ENCODE measurements at places on chromosomes 2 and 18.

DNA sequence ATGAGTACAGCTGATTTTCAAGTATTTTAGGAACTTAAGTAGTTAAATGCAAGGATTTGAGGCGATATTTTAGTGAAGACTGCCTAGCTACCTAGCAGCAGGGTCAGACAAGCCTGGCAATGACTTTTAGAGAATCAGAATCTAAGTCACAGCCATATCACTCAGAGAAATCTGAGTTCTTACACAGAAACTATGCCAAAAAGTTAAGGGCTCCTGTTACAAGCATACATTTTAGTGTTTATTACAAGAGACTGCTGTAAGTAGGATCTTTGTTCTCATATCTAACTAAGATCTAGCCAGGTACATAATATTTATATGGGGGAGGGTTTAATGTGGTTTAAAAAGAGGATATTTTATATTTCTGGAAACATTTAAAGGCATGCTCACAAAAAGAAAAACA is 37.5 kb downstream of the MAP4K3 start:
- no peak for DNase-seq

DNA sequence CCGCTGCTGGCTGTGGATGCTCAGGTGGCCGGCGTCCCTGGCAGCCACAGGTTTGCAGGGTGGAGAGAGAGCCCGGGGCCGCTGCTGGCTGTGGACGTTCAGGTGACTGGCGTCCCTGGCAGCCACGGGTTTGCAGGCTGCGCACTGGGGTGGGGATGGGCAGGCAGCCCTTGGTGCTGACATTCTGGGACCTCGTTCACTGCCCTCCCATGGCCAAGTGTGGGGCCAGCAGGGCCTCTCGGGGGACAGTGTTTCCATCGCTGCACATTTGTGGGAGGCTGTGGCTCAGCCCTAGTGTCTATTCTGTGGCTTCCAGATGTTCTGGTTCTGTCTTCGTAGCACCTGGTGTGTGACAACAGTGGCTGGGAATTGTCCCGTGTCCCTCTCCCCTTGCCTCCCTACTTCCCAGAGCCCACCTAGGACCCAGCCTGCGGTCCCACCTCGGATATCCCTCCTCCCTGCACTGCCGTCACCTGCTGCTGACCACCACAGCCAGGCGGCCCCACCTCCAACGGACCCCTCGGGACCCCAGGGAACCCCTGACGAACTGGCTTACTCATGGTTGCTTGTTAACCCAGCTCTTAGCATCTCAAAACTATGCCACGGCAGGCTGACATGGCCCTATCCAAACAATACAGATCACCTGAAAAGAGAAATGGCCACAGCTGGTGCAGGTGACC is 915 bp downstream of the CROCC2 start:
- DNase-seq, result no peak

DNA sequence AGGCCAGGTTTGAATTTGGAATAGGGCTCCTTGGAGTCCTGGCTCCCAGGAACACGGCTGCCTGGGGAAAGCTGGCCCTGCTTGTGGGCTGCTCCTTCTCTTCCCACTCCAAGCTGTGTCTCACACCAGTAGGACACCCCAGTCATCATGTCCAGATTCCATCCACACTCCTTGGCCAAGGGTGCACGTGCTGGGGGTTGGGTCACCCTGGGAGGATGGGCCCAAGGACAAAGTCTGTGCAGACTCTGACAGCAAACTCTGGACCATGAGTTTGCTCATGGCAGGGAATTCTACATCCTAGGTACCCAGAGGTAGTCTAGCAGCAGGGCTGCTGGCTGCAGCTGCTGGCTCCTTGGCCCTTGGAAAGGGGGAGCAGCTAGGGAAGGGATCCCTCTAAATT is 102.4 kb upstream of the EPAS1 start:
- no peak for DNase-seq

DNA sequence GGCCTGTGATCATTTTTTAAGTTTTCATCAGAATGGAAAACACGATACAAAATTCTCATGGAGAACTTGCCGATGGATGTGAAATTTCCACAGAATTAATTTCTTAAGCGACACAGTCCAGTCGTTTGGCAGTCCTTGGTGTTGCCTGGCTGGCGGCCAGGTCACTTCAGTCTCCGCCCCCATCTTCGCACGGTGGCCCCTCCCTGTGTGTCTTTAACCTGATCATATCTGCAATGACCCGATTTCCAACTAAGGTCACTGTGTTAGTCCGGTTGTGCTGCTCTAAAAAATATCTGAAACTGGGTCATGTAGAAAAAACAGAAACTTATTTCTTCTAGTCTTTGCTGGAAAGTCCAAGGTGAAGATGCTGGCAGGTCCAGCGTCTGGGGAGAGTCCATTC is 44.5 kb upstream of the COPS8 start:
- no peak for DNase-seq

- DNase-seq, result no peak
Observed at GRCh38 chr2:30690126-30690561, 117.1 kb downstream of the CAPN13 start.

DNA sequence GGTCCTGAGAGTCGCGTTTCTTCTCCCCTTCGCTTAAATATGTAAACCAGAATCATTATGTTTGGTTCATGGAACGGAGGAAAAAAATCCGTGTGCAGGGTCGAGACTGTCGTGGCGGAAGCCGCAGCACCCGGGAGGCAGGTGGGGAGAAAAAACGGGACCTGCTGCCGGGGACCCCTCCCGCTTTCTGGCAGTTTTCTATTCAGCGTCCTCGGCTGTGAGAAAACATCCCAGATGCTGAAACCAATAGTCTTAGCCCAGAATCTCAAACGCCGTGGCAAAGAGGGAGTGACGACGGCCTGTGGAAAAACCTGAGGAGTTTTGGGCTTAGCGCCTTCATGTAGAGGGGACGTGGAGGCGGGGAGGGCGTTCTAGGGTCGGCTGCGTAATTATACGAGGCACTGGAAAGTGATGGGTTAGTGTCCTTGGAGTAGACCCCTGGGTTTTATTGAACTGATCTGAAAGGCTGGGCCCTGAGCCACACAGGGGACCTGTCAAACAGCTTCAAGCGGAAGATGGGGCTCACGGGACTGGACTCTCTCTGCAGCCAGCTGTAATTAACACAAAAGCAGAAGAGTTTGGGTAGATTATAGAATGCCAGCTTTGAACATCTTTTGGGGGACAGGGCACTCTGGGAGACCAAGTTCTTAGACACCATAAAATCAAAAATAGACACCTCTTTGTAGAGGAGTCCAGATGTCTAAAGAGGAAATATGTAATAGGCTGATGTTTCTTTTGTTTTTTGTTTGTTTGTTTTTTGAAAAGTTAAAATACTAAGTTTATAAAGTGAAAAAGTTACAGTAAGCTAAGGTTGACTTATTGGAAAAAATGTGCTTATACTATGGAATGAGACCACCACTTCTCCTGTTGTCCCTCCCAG is 834 bp upstream of the BUB1 start:
- peak; percentile 9 for DNase-seq

DNA sequence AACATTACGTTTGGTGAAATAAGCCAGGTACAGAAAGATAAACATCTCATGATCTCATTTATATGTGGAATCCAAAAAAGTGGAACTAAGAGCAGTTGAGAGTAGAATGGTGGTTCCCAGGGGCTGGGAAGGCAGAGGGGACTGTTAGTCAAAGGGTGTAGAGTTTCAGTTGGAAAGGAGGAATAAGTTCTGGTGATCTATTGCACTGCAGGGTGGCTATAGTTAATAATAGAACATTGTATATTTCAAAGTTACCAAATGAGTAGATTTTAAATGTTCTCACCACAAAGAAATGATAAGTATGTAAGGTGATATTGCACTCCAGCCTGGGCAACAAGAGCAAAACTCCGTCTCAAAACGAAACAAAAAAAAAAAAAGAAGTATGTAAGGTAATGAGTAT is 260.1 kb upstream of the RAB6C start:
- DNase-seq, result no peak

- DNase-seq, result no peak
Observed at GRCh38 chr2:122357998-122358397, 602.5 kb downstream of the TSN start.

DNA sequence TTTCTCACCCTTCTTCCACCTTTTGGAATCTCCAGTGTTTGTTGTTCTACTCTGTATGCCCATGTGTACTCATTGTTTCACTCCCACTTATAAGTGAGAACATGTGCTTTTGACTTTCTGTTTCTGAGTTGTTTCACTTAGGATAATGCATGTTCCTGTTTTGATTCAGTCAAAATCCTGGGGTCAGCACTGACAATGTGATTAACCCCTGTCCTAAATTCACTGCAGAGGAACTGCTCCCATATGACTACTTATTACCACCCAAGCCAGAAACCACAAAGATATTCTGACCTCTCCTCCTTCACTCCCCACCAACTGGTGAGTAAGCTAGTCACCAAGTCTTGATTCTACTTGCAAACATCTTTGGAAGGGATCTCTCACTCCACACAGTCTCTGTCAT is 251.4 kb upstream of the TCF4 start:
- no peak for DNase-seq

- no peak for DNase-seq
Observed at GRCh38 chr18:22346953-22347605, 70.6 kb downstream of the CTAGE1 start.

- DNase-seq, result no peak
Observed at GRCh38 chr2:96940001-96940615, 46.3 kb downstream of the FAM178B start.

GRCh38 chr2:197954328-197954727 is 149.9 kb downstream of the PLCL1 start:
- no peak for DNase-seq

DNA sequence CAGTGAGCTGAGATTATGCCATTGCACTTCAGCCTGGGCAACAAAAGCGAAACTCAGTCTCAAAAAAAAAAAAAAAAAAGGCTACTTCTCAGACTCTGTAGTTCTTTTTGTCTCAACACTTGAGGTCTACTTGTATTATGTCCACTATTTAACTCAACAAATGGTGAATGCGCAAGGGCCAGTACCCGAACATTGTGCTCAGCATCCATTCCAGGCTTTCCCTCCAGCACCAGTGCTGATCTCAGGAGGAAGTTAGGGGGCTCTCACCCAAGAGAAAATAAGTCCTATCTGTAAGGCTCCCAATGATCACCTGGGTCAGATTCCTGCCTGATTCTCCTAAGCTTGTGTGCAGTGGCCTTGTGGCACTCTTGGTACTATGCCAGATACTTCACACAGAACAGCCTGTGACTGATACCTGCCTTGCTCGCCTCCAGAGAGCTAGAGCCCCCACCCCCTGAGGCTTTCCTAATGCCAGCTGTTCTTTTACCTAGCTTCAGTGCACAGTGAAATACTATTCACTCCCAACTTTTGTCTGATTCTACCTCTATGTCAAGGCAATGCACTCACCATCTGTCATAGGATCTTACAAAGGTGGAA is 74.9 kb downstream of the INO80D start:
- DNase-seq, result no peak

DNA sequence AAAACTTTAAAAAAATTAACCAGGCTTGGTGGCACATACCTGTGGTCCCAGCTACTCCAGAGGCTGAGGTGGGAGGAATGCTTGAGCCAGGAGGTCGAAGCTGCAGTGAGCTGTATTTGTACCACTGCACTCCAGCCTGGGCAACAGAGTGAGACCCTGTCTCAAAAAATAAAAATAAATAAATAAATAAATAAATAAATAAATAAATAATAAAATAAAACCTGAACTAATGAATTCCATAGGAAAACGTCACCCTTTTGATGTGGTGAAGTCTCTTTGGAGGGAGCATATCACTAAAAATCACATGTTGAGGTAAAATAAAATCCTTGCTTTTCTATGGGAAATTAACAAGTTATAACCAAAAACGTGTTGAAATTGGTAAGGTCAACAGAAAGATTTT is 29.6 kb upstream of the ITGAV start:
- DNase-seq, result no peak

DNA sequence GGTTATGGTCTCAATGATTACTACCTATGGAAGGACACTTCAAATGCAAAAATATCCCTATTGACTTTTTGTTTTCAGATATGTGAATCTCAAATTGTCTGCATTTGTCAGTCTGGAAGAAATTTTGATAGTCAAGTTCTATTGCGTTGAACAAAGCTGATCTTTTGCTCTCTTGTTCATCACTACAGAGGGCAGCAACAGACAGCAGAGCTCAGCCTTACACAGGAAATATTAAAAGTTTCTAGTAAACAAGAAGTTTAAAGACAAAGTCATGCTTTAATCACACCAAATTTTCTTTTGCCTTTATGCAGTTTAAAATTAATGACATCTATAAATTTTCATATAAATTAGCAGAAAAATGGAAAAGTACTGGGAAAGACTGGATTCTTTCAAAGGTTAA is 617.5 kb downstream of the NR4A2 start:
- DNase-seq, result no peak

DNA sequence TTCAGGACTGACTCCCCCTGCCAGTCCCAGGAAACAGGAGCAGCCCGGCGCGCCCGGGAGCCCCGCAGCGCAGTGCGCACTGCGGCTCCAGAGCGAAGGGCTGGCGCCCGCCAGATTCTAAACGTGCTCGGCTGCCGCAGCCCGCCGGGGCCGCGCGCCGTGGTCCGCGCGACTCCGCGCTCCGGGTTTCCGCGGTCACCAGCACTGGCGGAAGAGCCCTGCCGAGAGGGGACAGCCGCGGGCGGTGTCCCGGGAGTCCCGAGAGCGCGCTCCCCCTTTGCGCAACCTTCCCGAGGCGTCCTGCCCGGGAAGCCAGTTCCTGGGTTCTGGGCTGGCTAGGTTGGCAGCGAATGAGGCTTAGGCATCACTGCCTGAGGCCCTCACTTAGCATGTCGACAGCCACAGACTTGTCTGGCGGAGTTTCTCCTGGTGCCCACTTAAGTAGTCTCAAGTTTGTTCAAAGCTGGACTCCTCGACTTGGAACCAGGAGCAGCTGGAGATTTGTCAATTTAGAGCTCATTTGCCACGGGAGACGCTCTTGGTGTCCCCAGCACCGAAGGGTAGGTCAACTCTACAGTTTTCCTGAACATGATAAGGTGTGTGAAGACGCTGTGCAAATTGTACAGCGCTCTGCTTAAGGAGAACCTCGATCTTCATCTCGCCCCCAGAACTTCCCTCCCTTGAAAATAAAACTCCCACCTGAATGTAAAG is 1.5 kb upstream of the VSNL1 start:
- no peak for DNase-seq

GRCh38 chr2:158266111-158266510 is 164.4 kb downstream of the UPP2 start:
- DNase-seq, result no peak

GRCh38 chr2:40118622-40119021 is 333.3 kb downstream of the SLC8A1 start:
- no peak for DNase-seq

DNA sequence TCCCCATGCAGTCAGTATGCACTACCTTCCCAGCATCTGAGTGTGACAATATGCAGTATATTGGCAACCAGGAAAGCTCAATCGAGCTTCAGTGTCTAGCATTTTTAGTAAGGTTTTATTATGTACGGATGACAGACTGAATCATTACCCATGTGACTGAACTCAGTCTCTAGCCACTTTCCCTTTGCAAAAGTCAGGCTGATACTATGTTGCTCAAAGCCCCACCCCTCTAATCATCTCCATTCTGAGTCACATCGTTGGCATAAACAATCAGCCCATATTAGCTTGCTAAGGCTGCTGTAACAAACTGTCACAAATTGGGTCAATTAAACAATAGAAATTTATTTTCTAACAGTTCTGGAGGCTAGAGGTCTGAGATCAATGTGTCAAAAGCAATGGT is 25.8 kb upstream of the SRD5A2 start:
- DNase-seq, result no peak

GRCh38 chr2:235073868-235074413 is 122.1 kb downstream of the SH3BP4 start:
- DNase-seq, result no peak

- no peak for DNase-seq
Observed at GRCh38 chr2:162202203-162202602, 41.0 kb downstream of the FAP start.
